GM12878 (cell line): ENCODE measurements at places on chromosomes 3 and 15.

DNA sequence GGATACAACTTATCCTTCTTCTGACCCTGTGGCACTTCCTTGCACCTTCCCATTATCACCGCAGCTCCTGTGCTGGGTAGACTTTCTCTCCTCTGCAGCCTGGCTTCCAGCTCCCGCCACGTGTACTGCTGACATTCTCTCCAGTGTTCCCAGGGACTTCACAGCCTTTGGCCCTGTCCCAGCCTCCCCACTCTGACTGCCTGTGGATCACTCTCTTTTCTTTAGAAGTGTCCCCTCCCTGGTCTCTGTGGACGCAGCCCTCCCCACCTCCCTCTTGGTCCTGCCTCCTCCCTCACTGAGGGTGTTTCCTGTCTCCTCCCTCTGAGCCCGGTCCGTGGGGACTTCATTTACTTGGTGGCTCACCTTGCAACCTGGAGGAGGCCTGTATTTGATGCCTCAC lies 17.4 kb downstream of the PDIA5 start:
- no peak for DNase-seq

DNA sequence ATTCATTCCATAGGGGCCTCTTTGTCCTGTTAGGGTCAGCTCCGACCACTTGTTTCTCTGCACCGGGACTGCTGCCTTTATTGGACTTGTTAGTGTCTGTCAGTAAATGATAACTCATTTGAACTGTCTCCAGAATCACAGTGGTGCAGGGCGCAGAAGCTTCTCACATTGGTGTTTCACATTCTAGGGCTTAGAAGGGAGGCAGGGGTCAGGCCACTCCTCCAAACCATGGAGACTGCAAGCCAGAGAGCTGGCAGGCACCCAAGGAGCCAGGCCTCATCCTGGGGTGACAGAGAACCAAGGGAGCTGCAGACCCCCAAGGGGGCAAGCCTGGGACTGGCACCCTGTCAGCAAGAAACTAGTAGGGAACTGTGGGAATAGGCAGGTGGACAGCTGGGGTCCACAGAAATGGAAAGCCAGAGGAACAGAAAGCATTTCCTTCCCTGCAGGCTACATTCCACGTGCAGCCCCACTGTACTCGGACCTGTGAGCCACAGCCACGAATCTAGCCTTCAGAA lies 49.1 kb downstream of the CCNL1 start:
- no peak for DNase-seq

- no peak for DNase-seq
Observed at GRCh38 chr3:144394032-144394431, 422.4 kb downstream of the DIPK2A start.

DNA sequence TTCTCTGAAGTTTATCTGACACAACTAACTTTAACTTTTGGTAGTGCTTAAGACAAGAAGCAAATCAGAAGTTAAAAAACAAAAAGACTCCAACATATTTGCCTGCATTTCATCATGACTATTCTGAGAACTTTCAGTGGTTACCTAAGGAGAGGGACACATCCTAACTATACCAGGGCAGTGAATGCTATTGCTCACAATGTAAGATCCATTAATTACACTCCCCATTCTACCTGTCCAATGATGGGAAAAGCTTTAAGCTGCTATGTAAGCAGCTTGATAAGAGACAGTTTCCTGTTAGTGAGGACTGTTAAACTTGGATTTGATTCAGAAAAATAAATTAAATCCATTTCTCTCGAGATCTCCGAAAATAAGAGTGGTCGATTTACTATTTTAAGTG lies 37.5 kb downstream of the SERPINI1 start:
- DNase-seq = no peak

GRCh38 chr3:111506435-111506834 lies 35.6 kb upstream of the CD96 start:
- no peak for DNase-seq

- no peak for DNase-seq
Observed at GRCh38 chr15:27328608-27329007, 357.6 kb downstream of the GABRG3 start.
